Testis (tissue), 5 donors: ENCODE measurements at places on chromosomes 6 and 20. TPM values are rescaled to one million over a fixed set of nuclear protein-coding genes. Genes with fewer than 3 reads are reported as not detected.

Gene ILRUN
- 91.2 TPM for total RNA-seq

Gene PERP
- 7.0 TPM for total RNA-seq

Gene TRIM31
- 0.50 TPM for total RNA-seq

Gene ARMC2
- 24.0 TPM for total RNA-seq

Gene CASS4
- total RNA-seq = 1.8 TPM

Gene KCNK17
- 0.37 TPM for total RNA-seq

Gene KHDC1
- 6.6 TPM for total RNA-seq
